Aorta (tissue), 5 donors: ENCODE measurements at places on chromosomes 5 and 9.

DNA sequence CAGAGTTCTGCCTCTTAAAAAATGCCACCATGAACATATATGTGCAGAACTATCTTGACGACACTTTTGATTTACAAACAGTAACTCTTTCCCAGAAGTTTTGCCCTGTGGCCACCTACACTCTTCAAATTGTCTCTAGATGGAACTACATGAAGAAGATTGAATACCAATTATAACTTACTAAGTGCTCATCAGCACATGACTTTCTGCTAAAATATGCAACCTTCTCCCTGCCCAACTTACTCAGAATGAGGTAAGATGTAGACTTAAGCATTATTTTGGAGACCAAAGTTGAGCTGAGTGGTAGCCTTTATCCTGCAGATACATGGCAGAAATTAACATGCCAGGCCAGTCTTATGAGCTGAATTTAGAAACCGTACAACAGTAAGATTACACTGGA lies 105.4 kb downstream of the SEMA5A start:
- H3K36me3 ChIP-seq = peaks cover 3% of the 10 kb centered on the region
- H3K27ac ChIP-seq = no peak overlapping the region
- H3K4me1 ChIP-seq = no peaks in the 10 kb centered on the region
- no peaks in the 10 kb centered on the region for H3K27me3 ChIP-seq

DNA sequence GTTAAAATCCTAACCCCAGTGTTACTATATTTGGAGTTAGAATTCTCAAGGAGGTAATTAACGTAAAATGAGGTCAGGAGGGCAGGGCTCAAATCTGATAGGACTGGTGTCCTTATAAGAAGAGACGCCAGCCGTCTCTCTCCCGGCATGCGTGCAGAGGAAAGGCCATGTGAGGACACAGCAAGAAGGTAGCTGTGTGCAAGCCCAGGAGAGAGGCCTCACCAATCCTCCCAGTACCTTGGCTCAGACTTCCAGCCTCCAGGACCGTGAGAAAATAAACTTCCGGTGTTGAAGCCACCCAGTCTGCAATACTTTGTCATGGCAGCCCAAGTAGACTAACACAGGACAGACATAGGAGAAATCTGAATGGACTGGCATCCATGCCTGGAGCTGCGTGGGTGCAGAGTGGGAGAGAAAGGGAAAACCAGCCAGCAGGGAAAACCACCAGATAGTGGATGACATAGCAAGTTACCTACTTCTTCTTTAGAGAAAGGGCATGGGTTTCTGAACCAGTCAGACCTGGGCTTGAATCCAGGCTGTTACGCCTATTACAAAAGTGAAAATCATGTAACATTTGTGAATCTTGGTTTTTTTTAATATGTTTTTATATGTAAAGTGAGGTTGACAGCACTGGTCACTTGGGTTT lies 89.2 kb downstream of the FSTL4 start:
- no peak overlapping the region for H3K27ac ChIP-seq
- no peaks in the 10 kb centered on the region for H3K36me3 ChIP-seq
- no peak for DNase-seq
- H3K27me3 ChIP-seq = no peaks in the 10 kb centered on the region
- H3K4me3 ChIP-seq = no peak overlapping the region

GRCh38 chr5:83125560-83125959 lies 48.2 kb downstream of the XRCC4 start:
- H3K27me3 ChIP-seq = no peaks in the 10 kb centered on the region
- no peak for DNase-seq
- H3K36me3 ChIP-seq = no peaks in the 10 kb centered on the region
- H3K4me3 ChIP-seq = no peak overlapping the region

- DNase-seq = no peak
- H3K27ac ChIP-seq = no peak overlapping the region
- no peak overlapping the region for H3K4me3 ChIP-seq
- H3K27me3 ChIP-seq = no peaks in the 10 kb centered on the region
- no peaks in the 10 kb centered on the region for H3K36me3 ChIP-seq
- H3K4me1 ChIP-seq = no peaks in the 10 kb centered on the region
Observed at GRCh38 chr5:33091571-33092363, 349.0 kb upstream of the TARS1 start.

- H3K36me3 ChIP-seq = no peaks in the 10 kb centered on the region
- no peak for DNase-seq
Observed at GRCh38 chr9:118295413-118295812, 591.2 kb downstream of the TLR4 start.

DNA sequence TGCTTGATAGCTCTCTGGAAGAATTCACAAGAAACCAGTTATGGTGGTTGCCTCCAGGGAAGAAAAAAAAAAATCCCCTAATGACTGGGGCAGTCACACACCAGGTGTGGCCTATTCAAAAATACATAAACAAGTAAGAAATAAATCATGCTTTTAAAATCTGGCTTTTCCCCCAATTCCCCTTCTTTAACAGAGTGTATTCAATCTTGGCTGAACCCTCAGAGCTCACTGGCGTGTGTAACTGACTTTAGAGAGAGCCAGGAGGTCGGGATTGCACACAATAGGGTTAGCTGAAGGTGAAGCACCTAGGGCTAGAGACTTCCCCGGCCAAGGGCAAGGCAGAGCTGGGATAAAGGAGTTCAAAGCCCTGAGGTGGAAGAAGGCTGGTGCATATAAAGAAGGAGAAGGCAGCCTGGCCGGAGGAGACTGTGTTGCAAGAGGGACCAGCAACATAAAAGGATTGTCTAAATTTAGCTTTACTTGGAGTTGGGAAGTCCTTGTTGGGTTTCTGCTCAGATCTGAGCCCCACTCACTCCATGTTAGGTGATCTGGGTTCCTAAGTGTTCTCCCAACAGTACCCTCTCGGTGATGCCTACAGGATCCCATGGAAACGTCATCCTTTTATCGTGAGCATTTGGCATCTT lies 19.7 kb downstream of the FNBP1 start:
- no peaks in the 10 kb centered on the region for H3K36me3 ChIP-seq
- no peak overlapping the region for H3K4me3 ChIP-seq
- no peaks in the 10 kb centered on the region for H3K27me3 ChIP-seq
- H3K27ac ChIP-seq = peak overlapping the region; percentile 34

DNA sequence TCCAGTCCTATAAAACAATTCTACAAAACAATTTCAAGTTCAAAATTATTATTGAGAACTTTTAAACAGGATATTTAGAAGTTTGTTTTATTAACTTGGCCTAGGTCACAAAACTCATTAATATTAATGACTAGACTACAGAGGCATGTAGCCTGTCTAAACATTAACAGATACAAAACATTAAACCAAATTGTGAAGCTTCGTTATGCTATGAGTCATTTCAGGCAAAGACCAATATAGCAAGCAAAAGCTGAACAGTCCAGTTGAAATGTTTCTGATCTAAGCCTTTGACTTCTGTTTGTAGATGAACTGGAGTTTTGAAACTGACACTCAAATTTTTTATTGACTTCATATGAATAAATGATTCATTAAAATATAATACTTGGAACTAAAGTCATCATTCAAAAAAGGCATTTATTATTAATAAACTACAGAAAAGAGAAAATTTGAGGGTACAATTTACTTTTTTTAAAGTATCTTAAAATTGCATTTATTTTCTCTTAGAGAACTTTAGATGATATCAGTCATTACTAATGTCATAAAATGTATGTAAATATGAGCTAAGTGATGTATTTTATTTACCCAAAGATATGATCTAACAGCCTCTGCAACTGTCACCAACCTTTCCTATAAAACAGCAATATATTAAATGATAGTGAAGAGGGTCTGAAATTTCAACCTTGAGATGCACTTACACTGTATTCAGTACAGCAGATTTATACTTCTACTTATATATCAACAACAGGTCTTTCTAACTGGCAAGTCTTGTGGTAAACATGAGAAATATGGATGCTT lies 188.8 kb downstream of the COMMD10 start:
- no peak overlapping the region for H3K27ac ChIP-seq
- no peak for DNase-seq
- no peaks in the 10 kb centered on the region for H3K4me1 ChIP-seq
- H3K27me3 ChIP-seq = no peaks in the 10 kb centered on the region
- H3K4me3 ChIP-seq = no peak overlapping the region

GRCh38 chr5:14190194-14191164 lies 47.3 kb downstream of the TRIO start:
- no peaks in the 10 kb centered on the region for H3K27me3 ChIP-seq
- peaks cover 6% of the 10 kb centered on the region for H3K4me1 ChIP-seq
- H3K4me3 ChIP-seq = no peak overlapping the region
- DNase-seq = peak; percentile 88

- no peaks in the 10 kb centered on the region for H3K36me3 ChIP-seq
Observed at GRCh38 chr5:145872486-145872885, 328 bp downstream of the GRXCR2 start.

- no peaks in the 10 kb centered on the region for H3K36me3 ChIP-seq
- no peaks in the 10 kb centered on the region for H3K27me3 ChIP-seq
- no peak overlapping the region for H3K27ac ChIP-seq
- H3K4me1 ChIP-seq = no peaks in the 10 kb centered on the region
Observed at GRCh38 chr5:153491038-153491744, 721 bp downstream of the GRIA1 start.

- no peaks in the 10 kb centered on the region for H3K36me3 ChIP-seq
- no peak overlapping the region for H3K4me3 ChIP-seq
- H3K27ac ChIP-seq = no peak overlapping the region
Observed at GRCh38 chr5:73637565-73637964, 11.6 kb downstream of the ARHGEF28 start.

DNA sequence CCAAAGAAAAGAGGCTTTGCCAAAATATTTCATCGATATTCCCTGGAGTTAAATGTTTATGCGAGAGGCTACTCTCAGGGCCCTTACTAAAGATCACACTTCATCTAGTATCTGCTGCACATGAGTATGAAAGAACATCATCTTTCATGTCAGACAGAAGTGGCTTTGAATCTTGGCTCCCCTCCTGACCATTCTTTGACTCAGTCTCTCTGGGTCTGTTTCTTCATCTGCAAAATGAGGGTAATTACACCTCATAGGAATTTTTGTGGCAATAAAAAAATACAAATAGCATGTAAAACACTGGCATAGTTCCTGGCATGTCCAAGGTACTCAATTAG lies 58.1 kb downstream of the SLIT3 start:
- no peak for DNase-seq
- H3K27ac ChIP-seq = no peak overlapping the region
- no peak overlapping the region for H3K4me3 ChIP-seq
- no peaks in the 10 kb centered on the region for H3K4me1 ChIP-seq
- no peaks in the 10 kb centered on the region for H3K36me3 ChIP-seq

DNA sequence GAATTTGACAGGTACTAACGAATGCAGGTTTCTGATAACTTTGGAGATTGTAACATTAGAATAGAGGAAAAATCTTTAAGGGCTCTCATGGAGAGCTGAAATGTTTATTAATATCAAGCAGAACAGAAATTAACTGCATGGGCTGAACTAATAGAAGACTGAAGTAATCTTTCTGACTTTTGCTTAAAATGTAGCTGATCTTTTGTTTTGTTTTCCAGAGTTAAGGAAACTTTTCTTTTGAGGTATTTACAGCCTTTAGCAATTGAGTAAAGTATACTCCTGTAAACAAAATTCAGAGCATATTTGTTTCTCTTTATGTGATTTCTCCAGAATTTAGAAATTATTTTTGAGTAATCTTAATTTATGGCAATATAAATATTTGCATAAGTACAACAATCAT lies 43.9 kb downstream of the SHC3 start:
- DNase-seq = no peak
- H3K4me3 ChIP-seq = no peak overlapping the region
- H3K27me3 ChIP-seq = no peaks in the 10 kb centered on the region
- no peaks in the 10 kb centered on the region for H3K4me1 ChIP-seq

DNA sequence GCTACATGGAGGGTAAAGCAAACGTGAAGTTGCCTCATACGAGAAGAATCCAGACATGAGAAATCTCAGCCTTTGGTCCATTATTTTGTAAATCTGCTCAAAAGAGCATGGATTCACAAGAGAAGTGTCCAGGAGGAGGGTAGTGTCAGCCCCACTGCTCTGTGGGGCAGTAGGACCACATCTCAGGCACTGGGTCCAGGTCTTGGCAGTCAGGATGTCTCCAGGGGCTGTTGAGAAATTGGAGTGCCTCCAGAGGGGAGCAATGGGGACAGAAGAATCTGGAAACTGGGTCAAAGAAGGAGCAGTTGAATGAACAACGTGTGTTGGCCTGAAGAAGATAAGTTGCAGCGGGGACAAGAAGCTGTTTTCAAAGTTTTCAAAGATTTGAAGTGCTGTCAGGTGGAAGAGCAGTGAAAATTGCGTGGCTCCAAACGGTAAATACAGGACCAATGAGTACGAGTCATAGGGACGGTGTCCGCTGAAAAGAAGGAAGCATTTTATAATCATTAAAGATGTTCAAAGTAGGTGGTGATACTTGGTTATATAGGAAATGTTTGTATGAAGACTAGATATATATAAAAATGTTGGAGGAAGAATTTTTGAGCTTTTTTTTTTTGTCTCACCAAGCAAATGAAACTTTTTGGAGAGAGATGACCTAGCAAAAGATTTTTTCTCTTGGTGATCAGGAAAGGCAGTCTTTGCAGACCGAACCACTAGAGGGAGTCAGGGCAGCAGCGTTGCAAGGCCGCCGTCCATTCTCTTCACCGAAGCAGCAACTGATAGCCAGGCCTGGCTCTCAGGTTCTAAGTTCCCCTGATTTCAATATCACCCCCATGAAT lies 57.1 kb upstream of the ZBED3 start:
- peak; percentile 84 for DNase-seq
- H3K36me3 ChIP-seq = no peaks in the 10 kb centered on the region
- H3K27me3 ChIP-seq = no peaks in the 10 kb centered on the region
- H3K4me1 ChIP-seq = no peaks in the 10 kb centered on the region
- no peak overlapping the region for H3K4me3 ChIP-seq

- H3K4me3 ChIP-seq = no peak overlapping the region
- H3K27ac ChIP-seq = no peak overlapping the region
- no peaks in the 10 kb centered on the region for H3K27me3 ChIP-seq
- H3K36me3 ChIP-seq = peaks cover 1% of the 10 kb centered on the region
Observed at GRCh38 chr5:126871441-126871840, 94.5 kb downstream of the LMNB1 start.

GRCh38 chr5:120083851-120084542 lies 380.1 kb upstream of the PRR16 start:
- peaks cover 1% of the 10 kb centered on the region for H3K4me1 ChIP-seq
- no peaks in the 10 kb centered on the region for H3K36me3 ChIP-seq
- H3K27me3 ChIP-seq = no peaks in the 10 kb centered on the region
- no peak overlapping the region for H3K4me3 ChIP-seq
- DNase-seq = no peak

DNA sequence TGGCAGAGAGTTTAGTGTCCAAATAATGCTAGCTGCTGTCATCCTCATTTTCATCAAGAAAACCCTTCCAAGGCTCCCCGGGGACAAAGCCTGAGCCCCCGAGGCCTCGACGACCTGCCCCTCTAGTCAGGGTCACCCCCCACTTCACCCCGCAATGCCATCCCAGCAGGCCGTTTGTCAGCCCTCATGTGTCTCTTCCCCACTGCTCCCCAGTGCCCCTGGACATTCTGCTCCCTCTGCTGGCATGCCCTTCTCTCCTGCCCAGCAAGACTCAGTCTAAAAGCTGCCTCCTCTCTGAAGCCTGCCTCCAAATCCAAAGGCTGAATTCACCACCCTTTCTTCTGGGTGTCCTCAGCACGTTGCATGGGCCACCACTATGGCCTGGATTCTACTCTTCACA lies 59.3 kb downstream of the PAX5 start:
- H3K4me1 ChIP-seq = no peaks in the 10 kb centered on the region
- no peak overlapping the region for H3K4me3 ChIP-seq
- H3K27ac ChIP-seq = no peak overlapping the region
- DNase-seq = peak; percentile 1

GRCh38 chr5:130002183-130002582 lies 97.9 kb downstream of the CHSY3 start:
- no peaks in the 10 kb centered on the region for H3K36me3 ChIP-seq
- DNase-seq = no peak
- H3K4me3 ChIP-seq = no peak overlapping the region
- no peaks in the 10 kb centered on the region for H3K4me1 ChIP-seq
- H3K27me3 ChIP-seq = no peaks in the 10 kb centered on the region
